Activated CD4-positive, alpha-beta T cell treated with anti-CD3 and anti-CD28 coated beads, Interleukin-2, amount 50 U/mL, for 16 hours (primary cell): ENCODE measurements at places on chromosomes 5 and 9.

DNA sequence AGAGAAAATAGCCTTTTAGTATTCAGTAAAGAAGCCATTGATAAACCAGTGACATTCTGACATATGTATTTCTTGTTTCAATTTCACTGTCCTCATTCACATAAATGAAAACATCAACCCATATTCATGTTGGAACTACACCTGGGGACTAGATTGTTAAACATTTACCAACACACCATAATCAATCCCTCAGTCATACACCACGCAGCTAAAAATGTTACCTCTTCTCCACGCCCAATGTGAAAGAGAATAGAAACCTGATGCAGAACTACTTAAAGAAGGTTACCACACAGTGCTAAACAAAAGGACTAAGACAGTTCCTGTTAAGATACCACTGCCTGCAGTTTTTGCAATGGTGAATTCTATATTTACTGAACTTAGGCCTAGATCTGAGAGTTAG is 518.9 kb downstream of the PRELID2 start:
- no peak for DNase-seq

GRCh38 chr5:132417010-132417439 is 47.5 kb downstream of the SLC22A5 start:
- no peak for DNase-seq

- DNase-seq, result no peak
Observed at GRCh38 chr9:23774266-23774665, 51.8 kb downstream of the ELAVL2 start.

DNA sequence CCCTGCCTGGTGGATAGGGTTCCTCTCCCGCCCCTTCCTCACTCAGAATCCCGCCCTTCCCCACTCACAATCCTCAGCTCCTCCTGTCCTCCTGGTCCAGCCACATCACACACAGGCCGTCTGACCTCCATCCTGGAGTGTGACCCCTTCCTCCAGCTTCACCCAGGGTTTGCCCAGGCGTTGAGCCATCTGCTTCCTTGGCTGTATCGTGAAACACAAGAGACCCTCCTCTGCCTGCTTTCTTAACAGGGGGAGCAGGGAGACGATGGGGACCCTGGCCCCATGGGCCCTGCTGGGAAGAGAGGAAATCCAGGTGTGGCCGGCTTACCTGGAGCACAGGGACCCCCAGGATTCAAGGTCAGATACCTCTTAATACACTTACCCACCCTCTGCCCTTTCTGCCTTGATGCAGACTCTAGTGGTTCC is 32.3 kb upstream of the ORM1 start:
- no peak for DNase-seq

- no peak for DNase-seq
Observed at GRCh38 chr5:55407984-55408383, 100.2 kb downstream of the MTREX start.

GRCh38 chr9:11821306-11821975 is 871.7 kb upstream of the TYRP1 start:
- DNase-seq, result no peak

- no peak for DNase-seq
Observed at GRCh38 chr5:40397091-40397490, 282.6 kb upstream of the PTGER4 start.

GRCh38 chr5:72152545-72152944 is 45.3 kb downstream of the MAP1B start:
- DNase-seq, result no peak

GRCh38 chr5:126233256-126233655 is 190.0 kb upstream of the GRAMD2B start:
- DNase-seq, result no peak

- DNase-seq, result no peak
Observed at GRCh38 chr5:147411359-147412319, 98.2 kb downstream of the DPYSL3 start.

DNA sequence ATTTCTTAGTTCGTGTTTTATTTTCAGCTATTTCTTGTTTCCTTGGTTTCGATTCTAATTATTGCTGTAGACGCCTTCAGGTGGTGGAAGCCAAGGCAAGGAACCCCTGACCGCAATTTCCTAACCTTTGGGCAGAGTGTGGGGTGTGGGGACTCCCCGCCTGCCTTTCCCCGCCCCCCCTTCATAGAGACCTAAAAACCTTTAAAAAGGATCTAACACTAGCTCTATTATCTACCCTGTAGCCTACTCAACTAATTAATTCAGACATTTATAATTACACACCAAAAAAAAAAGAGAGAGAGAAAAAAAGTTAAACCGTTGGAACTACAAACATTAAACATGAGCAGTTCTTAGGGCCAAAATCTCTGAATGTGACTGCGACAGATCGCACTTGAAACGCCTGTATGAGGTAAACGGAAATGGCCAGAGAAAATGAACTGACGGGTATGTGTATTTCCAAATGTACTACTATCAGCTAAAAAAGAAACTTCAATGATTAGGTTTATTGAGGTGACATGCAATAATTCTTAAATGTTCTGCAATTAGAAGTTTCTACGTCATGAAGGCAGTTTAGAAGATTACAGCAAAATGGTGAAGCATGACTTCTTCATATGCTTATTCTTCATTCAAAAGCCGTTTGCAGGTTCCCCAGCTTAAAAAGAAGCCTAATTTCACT is 19.0 kb upstream of the FER start:
- DNase-seq, result peak; percentile 61

DNA sequence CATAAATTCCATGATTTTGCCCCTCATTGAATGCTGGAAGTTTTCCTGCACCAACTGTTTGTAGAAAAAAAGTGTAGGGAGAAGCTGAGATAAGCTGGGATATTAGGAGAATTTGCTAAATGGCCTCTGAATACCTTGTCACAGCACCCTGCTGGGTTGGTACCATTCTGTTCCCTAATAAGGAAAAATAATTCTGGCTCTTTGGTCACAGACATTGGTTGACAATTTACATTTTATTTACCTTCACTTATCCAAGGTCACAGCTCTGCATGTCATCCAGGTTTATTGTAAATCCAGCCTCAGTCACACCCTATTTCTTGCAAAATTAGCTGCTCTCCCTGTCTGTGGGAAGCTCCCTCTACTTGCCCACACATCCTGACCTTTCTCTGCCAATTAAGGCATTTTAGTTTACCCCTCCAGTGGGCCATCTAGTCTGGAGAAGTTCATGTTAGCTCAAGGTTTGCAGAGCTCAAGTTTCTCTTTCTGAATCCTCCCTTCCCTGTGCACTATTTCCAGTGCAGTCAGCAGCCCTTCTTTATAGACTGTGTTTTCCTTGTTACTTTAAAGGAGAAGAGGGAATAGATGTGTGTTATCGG is 115.4 kb upstream of the NTRK2 start:
- no peak for DNase-seq

DNA sequence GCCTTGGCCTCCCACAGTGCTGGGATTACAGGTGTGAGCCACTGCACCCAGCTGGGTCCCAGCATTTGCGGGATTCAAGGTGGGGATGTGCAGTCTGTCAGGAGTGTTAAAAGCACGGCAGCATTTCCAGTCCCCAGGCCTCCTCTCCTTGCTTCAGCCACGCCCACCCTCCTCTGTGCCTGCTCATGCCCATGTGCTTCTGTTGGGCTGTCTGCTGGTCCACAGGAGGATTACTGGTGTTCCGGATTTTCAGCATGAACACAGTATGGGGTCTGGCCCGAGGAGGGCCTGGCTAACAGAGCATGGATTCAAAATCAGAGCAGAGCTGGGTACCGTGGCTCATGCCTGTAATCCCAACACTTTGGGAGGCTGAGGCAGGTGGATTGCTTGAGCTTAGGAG is 5.5 kb downstream of the ARRDC1 start:
- no peak for DNase-seq

- no peak for DNase-seq
Observed at GRCh38 chr9:79798450-79798849, 226.7 kb downstream of the TLE4 start.
